ENCODE measurements at places on chromosomes 3 and 15.

DNA sequence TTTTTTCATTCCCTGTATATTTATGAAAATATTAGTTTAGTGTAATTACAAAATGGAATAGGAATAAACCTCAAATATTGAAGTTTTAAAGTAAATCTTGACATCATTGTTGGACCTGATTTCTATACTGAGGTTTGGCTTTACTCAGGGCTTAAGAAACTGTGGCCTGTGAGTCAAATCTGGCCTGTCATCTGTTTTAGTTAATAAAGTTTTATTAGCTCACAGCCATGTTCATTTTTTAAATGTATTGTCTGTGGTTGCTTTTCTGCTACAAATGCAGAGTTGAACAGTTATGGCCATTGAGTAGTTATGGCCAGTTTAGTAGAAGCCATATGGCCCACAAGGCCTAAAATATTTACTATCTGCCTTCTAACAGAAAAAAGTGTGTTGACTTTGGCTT is 80.7 kb downstream of the DIPK2A start:
- no peak for DNase-seq

GRCh38 chr3:126984391-126985131 is 1.6 kb downstream of the PLXNA1 start:
- no peak for DNase-seq

- DNase-seq, result peak; percentile 74
These were observed 504.2 kb upstream of the PROK2 start for GRCh38 chr3:72288955-72289691.

GRCh38 chr3:161689584-161690298 is 193.1 kb downstream of the OTOL1 start:
- no peak for DNase-seq

GRCh38 chr3:132435224-132435910 is 18.1 kb downstream of the DNAJC13 start:
- no peak for DNase-seq

DNA sequence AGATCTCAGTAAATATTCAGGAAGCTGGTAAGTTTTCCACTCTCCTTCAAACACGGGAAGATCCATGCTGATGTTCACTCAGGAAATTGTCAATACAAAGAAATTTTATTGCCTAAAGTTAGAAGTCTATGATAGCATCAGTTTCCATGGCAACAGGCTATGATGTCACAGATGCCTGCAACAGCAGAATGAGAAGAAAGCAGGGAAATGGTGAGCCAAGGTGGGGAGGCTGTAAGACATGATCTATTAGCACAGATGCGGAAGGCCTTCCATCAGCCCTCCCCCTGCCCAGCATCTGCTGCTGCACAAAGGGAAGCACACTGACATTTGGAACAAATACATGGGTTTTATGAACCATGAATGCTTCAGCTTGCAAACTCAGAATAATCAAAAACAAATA is 28.6 kb downstream of the EPHB1 start:
- no peak for DNase-seq

Data from fibroblast of pulmonary artery (primary cell).